ENCODE measurements at places on chromosomes 1 and 21.
A peak's percentile ranks its signal among the peaks of the same experiment; 100 is the strongest.

- DNase-seq: no peak
Measured at GRCh38 chr1:24111262-24111995, 506 bp downstream of the MYOM3 start.

DNA sequence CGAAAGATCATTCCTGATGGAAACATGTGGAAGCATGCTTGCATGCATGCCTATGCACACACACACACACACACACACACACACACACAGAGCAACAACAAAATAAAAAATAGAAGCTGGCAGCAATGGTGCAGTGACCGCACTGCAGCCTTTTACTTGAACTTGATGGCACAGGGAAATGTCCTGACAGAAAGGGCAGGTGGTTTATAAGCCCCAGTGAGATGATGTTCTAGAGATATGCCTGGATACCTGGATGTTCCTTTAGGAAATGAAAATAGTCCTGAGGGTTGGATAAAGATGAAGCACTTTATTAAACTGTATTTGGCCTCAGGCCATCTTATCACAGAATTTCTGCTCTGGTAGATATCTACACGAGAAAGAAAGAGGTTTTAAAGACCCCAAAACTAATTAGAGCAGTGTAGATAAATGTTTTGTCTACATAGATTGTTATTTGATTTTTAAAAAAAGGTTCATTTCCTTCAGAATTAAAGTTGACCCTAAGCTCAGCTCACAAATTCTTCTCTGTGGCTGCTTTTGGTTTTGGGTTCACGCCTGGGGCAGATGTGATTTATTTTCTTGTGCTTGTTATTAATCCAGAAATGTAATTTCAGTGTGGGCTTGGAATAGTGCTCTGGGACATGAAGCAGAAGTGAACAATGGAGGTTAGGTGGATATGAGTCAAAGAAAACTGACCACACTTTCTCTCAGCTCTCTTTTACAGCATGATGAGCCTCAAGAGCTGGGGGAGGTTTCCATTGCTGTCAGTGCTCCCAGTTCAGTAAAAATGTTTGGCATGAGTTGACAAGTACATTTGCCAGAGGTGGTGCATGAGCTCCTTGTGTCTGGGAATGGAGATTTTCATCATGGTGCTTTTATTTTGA is 22.9 kb downstream of the ADAM30 start:
- no peak for DNase-seq

DNA sequence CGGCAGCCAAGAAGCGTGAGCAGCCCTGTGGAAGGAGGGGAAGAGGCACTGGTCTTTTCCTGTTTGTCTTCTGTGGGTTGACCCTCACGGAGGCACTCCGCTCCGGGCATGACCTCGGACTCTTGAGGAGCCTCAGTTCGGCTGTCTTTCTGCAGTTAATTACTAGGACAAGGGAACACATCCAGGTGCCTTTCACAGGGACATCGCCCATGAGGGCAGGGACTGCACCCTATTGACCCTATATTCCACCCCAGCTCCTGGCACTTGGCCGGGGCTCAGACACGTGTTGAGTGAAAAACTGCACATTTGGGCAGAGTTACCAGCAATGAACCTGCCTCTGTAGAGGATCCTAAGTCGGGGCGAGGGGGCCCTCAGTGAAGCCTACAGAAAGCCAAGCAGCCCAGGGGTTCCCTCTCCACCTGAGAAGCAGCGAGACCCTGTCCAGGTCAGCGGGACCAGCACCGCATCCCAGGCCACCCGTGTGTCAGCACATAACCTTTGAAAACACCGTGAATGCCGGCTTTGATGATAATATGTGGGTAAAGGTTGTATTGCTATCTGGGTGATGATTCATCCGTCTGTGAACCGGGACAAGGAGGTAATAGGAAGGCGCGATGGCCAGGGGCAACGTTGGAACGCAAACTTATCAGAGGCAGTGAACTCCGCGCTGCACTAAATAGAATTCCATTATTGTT is 161.4 kb upstream of the ARHGEF16 start:
- no peak for DNase-seq

DNA sequence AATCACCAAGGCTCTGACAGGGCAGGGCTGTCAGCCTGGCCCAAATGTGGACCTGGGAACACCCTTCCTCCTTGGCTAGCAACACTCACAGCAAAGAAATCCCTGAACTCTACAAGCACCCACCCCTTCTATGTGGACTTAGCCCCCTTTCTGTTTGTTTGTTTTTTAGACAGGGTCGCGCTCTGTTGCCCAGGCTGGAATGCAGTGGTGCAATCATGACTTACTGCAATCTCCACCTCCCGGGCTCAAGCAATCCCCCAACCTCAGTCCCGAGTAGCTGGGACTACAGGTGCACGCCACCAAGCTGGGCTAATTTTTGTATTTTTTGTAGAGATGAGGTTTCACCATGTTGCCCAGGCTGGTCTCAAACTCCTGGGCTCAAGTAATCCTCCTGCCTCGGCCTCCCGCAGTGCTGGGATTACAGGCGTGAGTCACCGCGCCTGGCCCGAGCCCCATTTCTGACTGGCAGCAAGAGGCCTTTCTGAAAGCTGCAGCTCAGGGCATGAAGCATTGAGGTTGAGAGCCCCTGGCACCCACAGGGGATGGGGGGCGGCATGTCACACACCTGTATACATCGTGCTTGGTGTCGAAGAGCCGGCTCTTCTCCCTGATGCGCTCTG is 16.2 kb downstream of the RIPK4 start:
- no peak for DNase-seq

DNA sequence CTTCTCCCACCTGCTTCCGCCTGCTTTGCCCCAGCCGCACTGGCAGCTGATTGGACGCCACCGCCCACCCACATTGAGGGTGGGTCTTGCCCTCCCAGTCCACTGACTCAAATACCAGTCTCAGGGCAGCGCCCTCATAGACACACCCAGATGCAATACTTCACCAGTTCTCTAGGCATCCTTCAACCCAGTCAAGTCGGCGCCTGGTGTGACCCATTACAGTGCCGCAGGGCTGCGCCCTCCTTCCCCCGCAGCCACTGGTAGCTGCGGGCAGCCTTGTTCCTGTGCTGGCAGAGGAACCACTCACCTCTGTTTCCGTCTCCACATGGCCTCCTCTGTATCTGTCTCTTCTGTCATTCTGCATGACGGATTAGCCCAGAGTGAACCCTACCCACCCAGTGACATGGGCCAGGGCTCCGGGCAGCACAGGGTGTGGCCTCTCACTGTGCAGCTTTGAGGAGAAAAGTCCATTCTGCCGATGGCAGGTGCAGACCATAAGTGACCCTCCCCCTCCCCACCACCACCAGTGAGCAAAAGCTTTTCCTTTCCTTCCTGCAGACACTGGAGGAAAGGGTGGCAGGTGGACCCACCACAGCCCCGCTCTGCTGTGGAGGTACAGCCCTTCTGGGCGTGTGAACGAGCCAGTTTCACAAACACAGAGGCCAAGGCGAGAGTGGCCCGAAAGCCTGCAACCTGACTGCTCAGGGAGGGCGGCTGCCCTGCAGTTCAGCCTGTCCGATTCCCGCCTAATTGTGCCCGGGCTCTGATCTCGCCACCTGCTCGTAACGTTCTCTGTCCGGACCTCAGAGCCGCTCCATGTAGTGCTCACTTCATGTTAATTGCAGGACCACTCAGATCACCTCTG is 57.1 kb downstream of the FAAP20 start:
- no peak for DNase-seq

DNA sequence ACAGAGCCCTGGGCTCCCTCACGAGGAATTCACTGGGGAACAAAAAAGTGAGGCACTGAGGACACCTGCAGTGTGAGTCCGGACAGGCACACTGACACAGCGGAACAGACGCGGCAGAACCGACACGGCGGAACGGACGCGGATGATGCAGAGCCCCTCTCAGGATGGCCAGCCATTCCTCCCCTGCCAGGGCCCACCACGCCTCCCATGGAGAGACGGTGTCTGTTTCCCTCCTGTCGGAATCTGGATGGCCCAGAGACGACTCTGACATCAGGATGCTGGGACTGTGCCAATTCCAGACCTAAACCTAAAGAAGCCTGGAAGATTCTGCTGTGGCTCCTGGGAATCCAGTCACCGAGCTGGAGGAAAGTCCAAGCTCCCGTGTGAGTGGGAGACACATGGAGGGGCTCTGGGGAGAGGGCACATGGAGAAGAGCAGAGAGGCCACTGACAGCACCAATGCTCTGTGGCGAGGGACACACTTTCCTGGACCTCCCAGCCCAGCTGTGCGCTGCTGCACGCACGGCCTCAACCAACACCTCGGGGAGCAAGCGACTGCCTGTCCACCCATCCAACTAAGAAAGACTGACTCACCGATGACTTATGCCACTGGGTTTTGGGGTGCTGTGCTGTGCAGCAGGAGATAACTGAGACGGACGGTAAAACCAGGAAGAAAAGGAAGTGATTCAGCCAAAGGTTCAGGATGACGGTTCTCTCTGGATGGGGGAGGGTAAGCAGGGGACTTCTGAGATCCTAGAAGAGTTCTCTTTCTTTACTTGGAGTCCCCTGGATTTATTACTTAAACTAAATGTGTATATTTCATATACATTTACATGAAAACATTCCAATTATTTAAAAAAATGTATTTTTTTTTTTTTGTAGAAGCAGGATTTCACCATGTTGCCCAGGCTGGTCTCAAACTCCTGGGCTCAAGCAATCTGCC is 23.3 kb downstream of the ZBTB17 start:
- no peak for DNase-seq

DNA sequence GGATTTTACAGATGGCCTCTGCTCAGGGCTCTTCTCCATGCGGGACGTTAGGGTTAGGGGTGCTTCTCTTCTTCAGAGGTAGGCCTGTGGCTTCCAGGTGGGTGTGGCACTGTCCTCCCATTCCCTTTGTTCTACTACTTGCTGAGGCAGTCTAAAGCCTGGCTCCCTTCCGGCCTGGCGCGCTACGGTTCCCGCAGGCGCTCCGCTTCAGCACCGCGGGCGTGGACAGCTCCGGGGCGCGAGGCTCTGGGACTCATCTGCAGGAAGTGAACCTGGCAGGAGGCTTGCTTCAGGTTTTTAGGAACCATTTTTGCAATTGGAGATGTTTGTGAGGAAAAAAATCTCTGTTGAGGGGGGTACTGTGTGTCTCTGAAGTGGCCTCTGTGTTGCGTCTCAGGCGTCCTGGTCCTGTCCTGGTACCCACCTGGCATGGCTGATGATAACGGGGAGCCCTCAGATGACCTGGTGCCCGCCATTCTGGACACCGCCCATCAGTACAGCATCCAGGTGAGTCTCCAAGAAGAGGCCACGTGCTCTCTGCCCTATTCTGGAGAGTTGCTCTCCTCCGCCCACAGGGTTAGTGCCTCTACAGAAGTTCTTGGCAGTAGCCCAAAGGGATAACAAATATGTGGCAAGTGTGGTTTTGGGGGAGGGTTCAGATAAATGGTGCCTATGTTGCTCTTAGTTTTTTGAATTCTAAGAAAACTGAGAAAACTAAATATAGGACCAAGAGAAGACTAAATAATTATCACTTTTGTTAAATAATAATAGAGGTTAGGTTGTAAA is 1.9 kb downstream of the MANEAL start:
- peak; percentile 58 for DNase-seq

GRCh38 chr1:43979261-43979527 is 184 bp downstream of the B4GALT2 start:
- DNase-seq: no peak

GRCh38 chr1:51569284-51570062 is 47.4 kb upstream of the OSBPL9 start:
- DNase-seq: peak; percentile 31

- peak; percentile 78 for DNase-seq
Measured at GRCh38 chr1:30750731-30751291, 6.8 kb downstream of the LAPTM5 start.

- no peak for DNase-seq
Measured at GRCh38 chr1:43432171-43432860, 21.4 kb downstream of the HYI start.

DNA sequence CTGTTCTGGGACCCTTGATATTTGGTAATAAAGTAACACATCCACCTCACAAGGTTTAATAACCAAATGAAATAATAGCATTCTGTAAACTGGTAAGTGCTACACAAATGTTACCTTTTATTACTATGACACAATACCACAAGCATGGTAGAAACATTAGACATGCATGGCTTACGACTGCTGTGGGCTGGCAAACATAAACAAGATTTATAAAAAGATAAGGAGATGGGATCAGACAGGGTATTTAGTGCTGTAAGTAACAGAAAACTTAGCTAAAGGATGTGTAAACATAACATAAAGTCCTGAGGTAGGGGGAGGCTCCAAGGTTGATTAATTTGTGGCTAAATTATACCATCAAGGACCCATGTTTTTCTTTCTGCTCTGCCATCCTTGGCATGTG is 212.6 kb downstream of the BARHL2 start:
- DNase-seq: no peak

- DNase-seq: no peak
Measured at GRCh38 chr1:207888652-207889051, 22.3 kb downstream of the CD34 start.

DNA sequence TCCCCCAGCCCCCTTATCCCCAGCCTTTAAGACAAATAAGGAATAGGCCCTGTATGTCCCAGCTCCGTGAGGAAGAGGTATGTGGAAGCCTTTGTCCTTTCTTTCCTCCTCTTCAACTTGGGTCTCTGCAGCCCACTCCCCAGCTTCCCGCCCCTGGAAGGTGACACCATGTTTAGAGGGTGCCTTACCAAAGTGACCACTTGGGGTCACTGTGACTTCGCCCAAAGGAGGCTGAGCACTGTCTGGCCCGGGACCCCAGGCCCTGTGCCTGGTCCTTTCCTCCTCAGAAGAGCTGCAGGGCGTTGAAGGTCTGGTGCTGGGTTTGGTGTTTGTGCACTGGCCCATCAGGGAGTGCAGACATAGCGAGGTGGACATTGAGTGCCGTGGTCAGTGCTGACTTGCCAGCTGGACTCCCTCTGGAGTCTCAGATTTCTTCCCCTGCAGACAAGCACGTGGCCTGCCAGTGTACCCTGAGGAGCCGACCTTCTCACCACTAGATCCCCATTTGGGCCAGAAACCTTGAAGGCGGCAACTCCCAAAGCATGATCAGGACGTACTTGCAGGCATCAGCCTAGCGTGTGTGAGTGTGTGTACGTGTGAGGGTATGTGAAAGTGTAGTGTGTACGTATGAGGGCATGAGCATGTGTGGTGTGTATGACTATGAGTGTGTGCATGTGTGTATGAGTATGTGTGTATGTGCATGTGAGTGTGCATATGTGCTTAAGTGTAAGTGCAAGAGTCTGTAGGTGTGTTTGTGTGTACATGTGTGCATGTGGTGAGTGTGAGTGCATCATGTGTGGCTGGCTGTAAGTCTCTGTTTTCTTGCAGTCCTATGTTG is 181.4 kb upstream of the KIAA0040 start:
- DNase-seq: peak; percentile 34

GRCh38 chr1:8814865-8815264 is 2.6 kb downstream of the RERE start:
- DNase-seq: no peak

DNA sequence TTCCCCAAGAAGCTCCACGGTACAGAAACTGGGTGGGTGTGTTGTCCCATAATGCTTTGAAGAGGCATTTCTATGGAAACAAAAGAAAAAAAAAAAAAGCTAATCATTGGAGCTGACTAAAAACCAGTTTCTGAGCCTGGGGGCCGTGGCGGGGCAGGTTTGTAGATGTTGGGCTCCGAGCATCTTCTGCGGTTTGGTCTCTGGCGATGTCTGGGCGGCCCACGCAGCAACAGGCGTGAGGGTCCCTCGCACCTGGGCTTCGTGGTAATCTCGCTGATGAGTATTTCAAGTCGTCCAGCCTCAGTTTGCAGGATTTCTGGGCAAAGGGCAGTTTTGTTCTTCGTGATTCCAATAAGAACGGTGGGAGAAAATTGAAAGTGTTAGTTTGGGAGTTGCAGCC is 6.8 kb downstream of the TP73 start:
- DNase-seq: no peak

All from germinal center (tissue), 1 donor.